Activated CD4-positive, alpha-beta T cell treated with anti-CD3 and anti-CD28 coated beads for 1 hour (primary cell): ENCODE measurements at places on chromosomes 5 and 9.

- DNase-seq = no peak
Measured at GRCh38 chr9:93477397-93477796, 24.0 kb upstream of the FAM120AOS start.

DNA sequence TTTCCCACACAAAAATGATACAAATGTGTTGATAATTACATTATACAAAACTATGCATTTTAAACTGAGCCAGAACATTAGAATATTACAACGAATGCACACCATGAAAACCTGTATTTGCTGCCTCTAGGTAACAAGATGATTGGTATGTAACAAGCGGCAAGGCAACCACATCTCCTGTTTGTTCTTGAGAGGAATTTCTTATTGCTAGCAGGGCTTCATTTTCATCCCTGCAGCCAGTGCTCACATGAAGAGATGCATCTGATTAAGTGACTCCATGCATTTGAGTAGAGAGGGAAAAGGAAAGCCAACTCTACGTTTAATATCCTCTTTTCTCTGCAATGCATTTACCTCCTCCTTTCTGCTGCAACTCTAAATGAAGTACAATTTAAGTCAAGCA lies 36.6 kb downstream of the FRMD3 start:
- no peak for DNase-seq

DNA sequence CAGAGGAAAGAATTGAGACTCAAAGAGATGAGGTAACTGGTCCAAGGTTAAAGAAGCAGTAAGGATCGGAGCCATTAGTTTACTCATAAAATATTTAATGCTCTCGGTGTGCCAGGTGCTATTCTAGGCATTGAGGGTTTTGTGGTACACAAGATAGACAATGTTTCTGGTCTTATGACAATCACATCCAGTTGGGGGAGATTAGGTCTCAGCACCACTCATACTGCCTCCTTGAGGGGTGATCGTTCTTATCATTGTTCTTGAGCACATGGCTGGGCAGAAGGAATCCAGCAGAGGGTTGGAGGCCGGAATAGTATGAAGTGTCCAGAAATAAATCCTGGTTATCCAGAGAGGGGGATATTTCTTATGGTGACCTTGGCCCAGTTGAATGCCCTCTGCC lies 40.7 kb upstream of the LCP2 start:
- DNase-seq = no peak

GRCh38 chr5:68593211-68593671 lies 377.7 kb downstream of the PIK3R1 start:
- DNase-seq = no peak

DNA sequence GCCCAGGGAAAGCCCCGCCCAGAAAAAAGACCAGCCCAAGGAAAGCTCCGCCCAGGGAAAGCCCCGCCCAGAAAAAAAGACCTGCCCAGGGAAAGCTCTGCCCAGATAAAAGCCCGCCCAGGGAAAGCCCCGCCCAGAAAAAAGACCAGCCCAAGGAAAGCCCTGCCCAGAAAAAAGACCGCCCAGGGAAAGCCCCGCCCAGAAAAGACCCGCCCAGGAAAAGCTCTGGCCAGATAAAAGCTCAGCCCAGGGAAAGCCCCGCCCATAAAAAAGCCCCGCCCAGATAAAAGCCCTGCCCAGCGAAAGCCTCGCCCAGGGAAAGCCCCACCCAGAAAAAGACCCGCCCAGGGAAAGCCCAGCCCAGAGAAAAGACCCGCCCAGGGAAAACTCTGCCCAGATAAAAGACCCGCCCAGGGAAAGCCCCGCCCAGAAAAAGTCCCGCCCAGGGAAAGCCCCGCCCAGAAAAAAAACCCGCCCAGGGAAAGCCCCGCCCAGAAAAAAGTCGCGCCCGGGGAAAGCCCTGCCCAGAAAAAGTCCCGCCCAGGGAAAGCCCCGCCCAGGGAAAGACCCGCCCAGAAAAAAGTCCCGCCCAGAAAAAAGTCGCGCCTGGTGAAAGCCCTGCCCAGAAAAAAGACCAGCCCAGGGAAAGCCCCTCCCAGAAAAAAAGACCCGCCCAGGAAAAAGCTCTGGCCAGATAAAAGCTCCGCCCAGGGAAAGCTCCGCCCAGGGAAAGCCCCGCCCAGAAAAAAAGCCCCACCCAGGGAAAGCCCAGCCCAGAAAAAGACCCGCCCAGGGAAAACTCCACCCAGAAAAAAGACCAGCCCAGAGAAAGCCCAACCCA lies 11.9 kb downstream of the GRIN1 start:
- DNase-seq = no peak

DNA sequence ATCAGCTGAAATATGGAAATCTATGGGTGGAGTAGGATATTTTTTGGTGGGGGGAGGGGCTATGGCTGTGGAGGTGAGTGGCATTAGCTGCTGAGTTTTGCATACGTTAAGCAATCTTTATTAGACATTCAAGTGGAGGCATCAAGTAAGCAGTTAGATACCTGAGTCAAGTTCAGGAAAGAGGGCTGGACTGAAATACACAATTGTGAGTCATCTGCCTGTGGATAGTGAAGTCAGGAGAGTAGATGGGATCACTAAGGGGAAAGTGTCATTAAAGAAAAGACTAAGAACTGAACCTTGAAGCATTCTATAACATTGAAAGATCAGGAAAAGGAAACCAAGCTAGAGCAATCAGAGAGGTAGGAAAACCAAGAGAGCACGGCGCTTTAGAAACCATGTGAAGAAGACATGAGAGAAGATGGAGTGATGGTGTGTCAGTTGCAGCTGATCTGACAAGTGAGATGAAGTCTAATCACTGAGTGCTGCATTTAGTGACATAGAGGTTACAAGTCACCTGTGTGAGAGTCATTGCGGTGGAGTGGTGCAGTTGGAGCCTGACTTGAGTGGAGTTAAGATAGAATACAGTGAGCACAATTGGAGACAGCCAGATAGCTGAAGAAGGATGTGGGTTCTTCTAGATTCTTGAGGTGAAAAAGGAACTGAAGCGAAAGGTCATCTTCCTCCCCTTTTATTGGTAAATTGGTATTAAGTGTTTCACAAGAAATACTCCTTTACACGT lies 88.7 kb downstream of the PIP5K1B start:
- no peak for DNase-seq

DNA sequence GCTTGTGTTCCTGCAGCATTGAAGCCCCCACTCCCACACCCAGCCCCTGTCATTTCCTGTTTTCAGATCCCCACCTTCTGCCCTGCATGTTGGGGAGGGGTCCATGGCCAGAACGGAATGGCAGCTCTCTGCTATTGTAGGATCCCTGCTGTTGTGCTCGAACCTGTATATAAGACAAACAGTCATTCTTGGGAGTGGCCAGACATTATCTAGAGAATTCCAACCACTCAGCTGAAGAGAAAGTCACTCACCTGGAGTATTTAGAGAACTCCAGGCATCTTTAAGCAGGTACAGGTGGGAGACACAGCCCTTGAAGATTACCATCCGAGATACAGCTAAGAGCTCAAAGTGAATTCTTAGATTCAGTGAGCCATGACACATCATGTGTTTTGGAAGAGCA lies 96.1 kb downstream of the C9orf152 start:
- DNase-seq = no peak

GRCh38 chr5:123036391-123037103 lies at the start of gene PPIC:
TSS of gene PPIC (minus strand) at chr5:123036725. CDS start at chr5:123036625, 100 bp downstream.
- no peak for DNase-seq

DNA sequence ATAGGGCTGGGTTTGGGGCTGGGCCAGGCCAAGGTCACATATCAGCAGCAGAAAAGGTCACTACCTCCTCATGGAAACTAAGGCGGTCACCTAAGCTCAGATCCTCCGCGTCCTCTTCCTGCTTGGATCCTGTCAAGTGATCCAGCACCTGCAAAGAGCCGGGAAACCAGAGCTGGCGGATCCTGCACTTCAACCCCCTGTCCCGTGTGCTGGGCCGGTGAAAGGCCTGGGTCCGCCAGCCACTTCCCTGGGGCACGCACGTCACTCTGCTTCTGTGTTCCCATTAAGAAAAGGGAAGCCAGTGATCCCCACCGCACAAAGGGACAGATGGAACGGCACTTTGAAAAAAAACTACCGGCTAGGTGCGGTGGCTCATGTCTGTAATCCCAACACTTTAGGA lies 61.3 kb upstream of the STXBP1 start:
- DNase-seq = no peak

DNA sequence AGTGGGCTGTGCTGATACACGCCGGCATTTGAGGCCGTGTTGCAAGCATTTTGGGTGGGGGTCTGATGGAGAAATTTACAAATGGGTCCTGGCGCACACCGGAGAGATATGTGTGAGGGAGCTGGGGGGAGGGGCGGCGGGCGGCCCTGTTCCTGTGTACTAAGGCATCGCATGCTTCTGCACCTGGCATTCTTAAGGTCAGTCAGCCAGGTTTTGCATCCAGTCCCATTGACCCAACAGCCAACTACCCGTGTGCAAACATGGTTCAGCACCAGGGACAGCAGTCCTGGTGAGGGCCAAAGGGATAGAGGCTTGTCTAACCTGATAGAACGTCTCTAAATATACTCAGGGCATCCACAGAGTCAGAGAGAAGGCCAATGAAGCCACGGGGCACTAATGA lies 839 bp downstream of the GABRG2 start:
- DNase-seq = no peak

DNA sequence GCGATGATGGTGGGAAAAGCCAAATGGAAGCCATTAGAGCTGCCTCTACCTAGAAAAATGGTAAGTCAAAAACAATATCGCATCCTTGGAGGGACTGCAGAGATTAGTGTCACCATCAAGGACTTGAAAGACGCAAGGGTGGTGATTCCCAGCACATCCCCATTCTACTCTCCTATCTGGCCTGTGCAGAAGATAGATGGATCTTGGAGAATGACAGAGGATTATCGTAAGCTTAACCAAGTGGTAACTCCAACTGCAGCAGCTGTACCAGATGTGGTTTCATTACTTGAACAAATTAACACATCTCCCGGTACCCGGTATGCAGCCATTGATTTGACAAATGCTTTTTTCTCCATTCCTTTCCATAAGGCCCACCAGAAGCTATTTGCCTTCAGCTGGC lies 23.8 kb downstream of the ERP44 start:
- no peak for DNase-seq

DNA sequence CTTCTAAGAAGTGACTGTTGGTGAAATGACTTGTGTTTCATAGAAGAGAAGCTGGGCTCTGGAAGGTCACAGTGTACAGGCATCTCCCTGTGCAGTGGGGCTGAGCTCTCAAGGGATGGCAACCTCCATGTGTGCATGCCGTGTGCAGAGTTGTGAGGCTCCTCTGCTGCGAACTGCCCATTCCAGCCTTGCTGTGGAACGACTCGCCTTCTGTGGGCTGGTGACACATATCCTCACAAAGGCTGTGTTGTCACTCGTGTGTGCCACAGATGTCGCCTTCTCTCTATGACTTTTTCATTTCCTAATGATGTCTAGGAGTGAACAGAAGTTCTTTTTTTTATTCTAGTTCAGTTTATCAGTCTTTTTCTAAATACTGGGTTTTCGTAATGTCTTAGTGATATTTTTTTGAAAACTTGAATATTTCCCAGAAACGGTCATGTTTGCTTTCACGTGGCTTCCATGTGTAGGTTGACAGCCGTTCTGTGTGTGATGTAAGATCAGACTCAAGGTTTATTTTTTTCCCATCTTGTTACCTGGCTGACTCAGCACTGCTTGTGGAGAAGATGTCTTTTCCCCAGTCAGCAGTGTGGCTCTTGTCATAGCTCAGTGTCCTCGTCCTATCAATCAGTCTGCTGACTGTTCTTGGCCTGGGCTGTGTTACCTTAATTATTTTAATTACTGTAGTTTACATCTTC lies 57.3 kb upstream of the CACNA1B start:
- DNase-seq = no peak

GRCh38 chr5:33398501-33398900 lies 42.3 kb upstream of the TARS1 start:
- no peak for DNase-seq

- no peak for DNase-seq
Measured at GRCh38 chr9:114869845-114870244, 60.5 kb downstream of the TNFSF8 start.

DNA sequence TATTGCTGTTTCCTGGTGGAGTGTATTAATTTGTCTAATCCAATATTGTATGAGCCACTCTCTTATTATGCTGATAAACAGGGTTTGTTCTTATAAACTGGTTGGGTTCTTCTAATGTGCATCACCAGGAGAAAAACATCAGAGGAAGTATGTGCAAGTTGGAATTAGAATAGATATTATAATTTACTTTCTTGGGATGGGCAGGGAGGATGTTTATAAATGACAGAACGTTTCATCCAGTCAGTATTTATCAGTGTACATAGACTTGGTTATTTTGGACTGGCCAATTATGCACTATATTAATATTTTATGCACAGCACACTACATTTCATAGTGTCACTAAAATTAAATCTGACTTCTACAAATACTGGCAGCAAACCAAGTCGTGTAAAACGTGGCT lies 495.8 kb downstream of the PSAT1 start:
- no peak for DNase-seq

- DNase-seq = no peak
Measured at GRCh38 chr9:130451509-130452388, 7.0 kb downstream of the ASS1 start.

- no peak for DNase-seq
Measured at GRCh38 chr9:125650271-125650737, 56.7 kb downstream of the MAPKAP1 start.

DNA sequence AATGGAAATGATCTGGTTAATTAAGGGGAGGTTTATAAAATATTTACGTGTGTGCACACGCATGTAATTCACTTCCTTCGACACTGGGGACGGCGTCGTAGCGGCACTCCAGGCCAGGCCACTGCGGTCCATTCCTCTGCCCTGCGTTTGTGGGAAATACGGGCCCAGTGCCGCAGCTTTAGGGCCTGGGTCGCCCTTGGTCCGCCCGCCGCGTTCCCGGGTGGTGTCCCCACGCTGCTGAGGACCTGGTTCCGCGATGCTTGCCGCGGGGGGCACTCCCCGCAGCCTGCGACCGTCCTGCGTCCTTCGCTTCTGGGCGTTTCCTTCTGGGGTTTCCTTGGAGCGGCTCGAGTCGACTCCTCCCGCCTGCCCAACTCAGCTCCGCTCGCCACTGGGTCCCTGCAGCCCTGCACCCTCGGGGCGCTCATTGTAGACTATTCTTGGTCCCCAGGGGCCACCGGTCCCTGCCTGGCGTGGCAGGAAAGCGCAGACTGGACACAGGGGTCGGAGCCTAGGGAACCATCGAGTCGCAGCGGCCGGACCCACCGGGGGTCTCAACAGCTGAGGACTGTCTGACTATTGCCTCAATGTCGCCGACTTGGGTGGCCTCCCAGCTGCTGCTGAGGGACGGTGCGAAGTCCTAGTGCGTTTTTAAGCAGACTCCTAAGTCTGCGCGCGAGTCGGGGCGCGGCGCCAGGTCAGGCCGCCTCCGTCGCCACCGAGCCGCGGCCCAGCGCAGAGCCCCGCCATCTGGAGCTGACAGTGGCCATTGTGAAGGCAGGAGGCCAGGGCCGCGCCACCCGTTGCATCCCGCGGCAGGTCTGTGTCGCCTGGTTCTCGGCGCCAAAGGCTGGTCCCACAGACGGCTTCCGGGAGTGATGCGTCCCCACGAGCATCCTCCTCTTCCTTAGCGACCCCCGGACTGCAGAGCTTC lies 4.4 kb upstream of the IRX1 start:
- DNase-seq = no peak

GRCh38 chr9:129458155-129458661 lies 162.7 kb downstream of the C9orf50 start:
- DNase-seq = peak; percentile 20

GRCh38 chr5:109868737-109869136 lies 179.0 kb downstream of the MAN2A1 start:
- no peak for DNase-seq
